ENCODE measurements at places on chromosomes 5 and 9.

DNA sequence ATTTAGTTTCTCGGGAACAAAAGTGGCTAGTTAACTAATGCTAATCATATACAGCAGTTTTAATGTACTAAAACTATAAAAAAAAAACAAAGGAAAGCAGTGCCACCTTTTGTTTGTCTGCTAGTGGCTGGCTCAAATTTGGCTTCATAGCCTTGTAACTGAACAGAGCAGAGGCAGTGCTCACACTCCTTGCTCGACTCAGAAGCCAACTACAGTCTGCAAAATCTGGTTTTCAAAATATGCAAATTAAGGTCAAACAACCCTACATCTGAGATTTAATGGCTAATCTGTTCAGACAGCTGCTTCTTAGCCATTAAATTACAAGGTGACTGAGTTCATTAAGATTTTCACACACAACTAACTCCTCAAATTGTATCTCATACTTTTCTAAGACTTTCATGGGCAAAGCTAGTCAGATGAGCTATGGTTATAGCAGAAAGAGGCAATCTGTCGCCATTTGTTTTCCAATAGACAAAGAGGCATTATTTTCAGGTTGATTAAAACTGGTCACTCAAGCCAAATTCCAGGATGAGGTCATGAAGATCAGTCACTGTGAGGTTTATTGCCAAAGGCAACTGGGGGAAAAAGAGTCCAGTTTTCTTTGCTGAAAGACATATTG lies 56.8 kb upstream of the EPB41L4A start:
- DNase-seq: peak; percentile 5

DNA sequence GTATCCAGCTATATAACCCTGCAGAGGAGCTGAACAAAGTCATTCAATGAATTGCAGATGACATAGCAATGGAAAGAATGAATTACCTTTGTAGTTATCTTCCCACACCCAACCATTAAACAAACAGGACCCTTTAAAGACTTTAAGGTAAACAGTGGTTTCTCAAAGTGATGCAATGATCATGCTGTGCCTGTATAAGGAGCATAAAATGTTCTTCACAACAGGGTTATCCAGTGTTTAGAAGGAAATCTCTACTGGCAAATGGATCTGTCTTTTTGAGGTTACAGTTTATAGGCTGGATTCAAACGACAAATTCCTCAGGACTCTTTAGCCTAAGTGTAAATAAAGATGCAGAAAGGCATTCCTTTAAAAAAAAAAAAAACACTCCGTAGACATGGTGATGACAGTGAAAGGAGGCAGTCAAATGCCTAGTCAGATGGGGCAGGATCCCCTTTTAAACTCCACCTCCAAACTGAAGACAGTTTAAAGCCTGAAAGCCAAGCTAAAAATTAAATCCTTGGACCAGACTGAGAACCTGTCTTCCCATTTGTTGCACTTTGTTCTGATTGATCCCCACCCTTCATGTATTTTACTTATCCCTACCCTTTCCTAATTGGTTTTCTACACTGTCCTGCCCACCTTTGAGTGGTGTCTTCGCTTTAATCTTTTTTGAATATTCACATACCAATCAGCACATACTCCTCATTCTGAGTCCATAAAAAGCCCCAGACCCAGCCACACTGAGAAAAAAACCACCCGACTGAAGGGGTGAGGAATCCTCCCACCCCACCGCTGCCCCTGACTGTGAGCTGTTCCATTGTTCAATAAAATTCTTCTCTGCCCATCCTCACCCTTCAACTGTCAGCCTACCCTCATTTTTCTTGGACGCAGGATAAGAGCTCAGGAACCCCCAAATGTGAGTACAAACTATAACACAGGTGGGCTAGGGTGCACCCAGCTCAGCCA lies 761.3 kb upstream of the DMAC1 start:
- no peak for DNase-seq

- DNase-seq: peak; percentile 48
These were observed 151.6 kb downstream of the SIL1 start for GRCh38 chr5:139046551-139046950.

DNA sequence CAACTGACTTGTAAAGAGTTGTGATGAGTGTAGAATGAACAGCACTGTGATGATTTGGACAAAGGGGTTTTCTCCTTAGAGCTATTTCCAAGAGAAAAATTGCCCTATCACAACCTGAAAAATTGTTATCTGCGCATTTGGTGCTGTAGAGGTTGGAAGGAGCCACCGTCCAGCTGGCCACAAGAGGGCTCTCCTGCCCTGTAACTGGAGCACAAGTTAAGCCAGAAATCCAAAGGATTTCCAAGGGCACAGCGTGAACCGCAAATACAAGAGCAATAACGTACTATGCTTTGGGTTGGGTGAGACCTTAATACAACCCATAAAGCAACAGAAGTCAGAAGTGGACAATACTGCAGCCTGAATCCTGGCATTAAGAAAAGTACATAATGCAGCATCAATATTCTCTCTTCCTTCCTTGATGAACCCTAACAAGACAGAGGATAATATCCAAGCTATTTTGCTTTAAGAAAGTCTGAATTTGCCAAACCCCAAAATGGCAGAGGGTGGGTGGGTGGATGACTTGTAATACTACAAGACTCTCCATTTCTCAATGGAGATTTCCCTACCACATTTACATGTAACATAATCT lies 56.8 kb upstream of the SMIM32 start:
- peak; percentile 79 for DNase-seq

GRCh38 chr5:14741801-14742440 lies 77.4 kb downstream of the OTULIN start:
- DNase-seq: no peak

- DNase-seq: no peak
These were observed 153.0 kb upstream of the TUT7 start for GRCh38 chr9:86507212-86507630.

GRCh38 chr5:77086368-77086688 lies 757 bp downstream of the ZBED3 start:
- no peak for DNase-seq

DNA sequence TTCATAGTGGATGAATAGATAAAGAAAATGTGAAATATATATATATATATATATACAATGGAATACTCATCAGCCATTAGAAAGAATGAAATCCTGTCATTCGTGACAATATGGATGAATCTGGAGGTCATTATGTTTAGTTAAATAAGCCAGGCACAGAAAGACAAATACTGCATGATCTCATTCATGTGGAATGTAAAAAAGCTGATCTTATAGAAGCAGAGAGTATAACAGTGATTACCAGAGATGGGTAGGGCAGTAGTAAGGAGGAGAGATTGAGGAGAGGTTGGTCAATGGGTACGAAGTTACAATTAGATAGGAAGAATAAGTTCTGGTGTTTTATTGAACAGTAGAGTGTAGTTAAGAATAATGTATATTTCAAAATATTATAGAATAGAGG lies 19.7 kb upstream of the PCDHAC2 start:
- no peak for DNase-seq

DNA sequence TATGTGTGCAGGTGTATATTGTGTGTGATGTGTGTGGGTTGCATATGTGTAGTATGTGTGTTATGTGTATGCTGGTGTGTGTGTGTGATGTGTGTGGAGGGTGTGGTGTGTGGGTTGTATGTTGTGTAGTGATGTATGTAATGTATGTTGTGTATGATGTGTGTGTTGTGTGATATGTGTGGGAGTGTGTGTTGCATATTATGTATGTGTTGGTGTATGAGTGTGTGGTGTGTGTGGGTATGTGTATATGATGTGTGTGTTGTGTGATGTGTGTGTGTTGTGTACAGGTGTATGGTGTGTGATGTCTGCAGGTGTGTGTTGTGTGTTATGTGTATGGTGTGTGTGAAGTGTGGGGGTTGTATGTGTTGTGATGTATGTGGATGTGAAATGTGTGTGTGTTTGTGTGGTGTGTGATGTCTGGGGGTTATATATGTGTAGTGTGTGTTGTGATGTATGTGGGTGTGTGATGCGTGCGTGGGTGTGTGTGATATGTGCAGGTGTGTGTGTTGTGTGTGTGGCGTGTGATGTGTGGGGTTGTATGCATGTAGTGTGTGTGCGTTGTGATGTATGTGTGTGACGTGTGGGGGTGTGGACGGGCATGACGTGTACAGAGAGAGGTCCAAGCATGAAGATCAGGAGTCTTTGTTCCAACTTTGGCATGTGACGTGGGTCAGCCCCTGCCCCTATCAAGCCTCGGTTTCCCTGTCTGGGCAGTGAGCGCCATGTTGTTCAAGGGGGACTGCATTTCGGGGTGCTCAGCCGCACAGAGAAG lies 8.5 kb upstream of the CRB2 start:
- DNase-seq: no peak

GRCh38 chr5:134151723-134152122 lies 25.0 kb downstream of the SKP1 start:
- peak; percentile 57 for DNase-seq

- peak; percentile 97 for DNase-seq
These were observed 163.9 kb downstream of the ARRDC3 start for GRCh38 chr5:91219091-91219802.

DNA sequence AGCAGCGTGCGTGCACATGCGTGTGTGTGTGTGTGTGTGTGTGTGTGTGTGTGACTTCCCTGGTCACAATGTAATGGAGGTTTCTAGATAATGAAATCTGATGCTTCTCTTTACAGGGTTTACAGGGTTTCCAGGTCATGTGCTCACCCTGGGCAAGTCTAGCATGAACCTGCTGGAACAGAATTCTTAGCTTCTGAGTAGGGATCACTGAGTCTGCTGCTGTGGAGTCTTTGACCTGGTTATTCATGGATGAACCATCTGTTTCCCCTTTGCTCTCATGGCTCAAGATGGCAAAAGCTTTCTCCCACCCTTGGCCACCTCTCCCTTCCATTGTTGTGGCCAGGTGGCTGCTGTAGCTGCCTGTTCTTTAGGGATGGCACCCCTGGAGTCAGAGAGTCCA lies 111.6 kb upstream of the SHB start:
- no peak for DNase-seq

DNA sequence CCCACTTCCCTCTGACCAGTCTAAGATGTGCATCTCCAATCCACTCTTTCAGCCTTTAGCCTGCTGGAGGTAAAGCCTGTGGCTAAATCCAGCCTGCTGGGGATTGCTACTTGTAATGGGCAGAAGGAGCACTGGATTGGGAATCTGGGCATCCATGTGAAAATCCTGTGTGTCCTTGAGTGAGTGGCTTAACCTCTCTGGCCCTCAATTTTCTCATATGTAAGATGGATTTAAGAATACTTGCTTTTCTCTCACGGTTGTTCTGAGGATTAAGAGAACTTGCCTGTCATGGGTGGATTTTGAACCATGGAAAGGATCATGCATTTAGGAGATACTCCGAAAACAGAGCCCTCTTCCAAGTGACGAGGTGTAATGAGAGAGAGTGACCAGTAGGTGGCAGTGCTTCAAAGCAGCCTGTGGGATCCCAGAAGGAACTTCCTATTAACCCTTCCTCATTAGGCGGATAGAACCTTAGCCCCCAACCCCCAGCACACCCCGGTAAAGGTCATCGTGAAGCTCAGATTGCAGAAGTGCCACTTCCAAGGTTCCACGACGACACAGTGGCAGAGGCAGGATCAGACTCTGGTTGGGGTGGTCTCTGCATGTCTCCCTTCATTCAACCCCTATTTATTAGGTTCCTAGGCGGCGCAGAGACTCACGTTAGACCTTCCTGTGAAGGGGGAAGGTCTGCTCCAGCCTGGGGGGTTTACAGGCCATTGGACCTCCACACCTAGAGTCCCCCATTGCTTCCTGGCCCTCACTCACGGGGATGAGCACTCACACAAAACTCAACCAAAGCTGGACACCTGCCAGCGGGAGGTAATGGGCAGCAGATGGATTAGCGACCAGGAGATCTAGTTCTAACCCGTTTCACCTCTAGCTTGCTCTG lies 68.7 kb upstream of the ZNF618 start:
- peak; percentile 57 for DNase-seq

- peak; percentile 83 for DNase-seq
These were observed 382.2 kb upstream of the TLE4 start for GRCh38 chr9:79189511-79189924.

DNA sequence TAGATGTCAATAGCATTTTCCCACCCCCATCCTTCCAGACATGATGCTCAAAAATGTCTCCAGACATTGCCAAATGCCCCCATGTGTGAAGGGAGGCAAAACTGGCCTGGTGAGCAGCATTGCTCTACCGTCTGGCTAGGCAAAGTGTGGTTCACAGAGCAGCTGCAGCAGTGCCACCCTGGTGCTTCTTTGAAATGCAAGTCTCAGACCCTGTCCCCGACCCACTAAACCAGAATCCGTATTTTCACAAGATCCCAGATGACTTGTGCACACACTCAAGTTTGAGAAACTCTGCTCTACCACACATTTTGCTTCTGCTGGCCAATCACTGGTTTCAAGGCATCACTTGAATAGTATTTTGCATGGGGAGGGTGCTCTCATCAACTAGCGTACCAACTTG lies 226.6 kb upstream of the KLF9 start:
- DNase-seq: no peak

GRCh38 chr5:133869519-133870335 lies 98.7 kb downstream of the C5orf15 start:
- no peak for DNase-seq

DNA sequence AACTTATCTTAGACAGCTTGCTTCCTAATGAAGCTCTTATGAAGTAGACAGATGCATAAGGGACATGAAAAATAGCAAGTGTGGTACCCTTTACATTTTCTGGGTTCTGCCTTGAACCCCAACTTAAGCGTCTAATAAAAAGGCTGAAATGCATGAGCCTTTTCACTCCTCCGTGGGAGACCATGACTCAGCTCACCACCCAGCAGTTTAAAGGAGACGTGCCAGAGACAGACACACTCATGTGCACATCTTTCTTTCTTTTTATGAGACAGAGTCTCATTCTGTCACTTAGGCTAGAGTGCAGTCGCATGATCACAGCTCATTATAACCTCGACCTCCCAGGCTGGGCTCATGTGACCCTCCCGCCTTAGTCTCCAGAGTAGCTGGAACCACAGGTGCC lies 22.3 kb downstream of the CTXN3 start:
- peak; percentile 49 for DNase-seq

GRCh38 chr5:157607371-157608161 lies 32.0 kb upstream of the ADAM19 start:
- peak; percentile 92 for DNase-seq

DNA sequence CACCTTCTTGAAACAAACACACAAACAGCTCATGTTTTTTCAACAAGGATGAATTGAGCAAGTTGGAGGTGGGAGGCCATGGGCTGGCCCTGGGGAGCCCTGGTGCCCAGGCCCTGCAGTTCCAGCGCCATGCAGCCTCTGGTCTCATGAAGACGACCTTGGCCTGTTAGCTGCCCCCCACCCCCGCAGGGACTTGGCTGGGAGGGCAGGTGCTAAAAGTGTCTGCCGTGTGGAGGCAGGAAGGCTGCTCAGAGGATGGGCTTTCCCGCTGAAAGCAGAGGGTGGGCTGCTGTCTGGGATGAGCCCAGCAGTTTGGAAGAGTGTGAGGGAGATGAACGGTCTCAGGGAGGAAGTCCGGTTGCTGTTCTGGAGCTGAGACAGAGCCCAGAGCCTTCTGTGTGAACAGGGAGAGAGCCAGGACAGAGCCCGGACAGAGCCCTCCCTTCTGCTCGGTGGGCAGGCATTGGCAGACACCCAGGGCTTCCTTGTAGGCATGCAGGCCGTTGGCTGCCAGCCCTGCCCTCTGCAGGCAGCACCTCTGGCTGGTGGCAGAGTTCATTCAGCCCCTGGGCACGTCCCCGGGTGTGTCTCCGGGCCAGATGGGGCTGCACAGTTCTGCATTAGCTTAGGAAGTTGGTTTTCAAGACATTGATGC lies 18.7 kb downstream of the ROPN1L start:
- no peak for DNase-seq

GRCh38 chr9:96441798-96442445 lies 8.0 kb upstream of the HABP4 start:
- DNase-seq: no peak
